ENCODE measurements at places on chromosomes 13 and 19.

DNA sequence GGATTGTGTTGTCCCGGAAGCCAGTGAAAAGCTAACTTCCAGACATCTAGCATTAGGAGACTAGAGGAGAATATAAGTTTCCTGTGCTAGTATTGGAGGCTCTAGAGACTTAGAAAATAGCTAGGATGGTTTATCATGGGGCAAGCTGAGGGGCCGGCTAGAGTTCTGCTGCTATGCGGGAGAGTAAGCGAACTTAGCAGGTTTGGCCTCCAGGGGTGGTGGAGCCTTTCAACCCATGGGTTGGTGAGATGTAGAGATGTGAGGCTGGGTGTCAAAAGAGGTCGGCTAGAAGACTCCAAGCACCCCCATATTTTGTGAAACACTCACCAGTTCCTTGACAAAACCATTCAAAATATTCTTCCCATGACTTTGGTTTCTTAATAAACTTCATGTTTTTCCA is 4.4 kb downstream of the SULT2A1 start:
- DNase-seq, result no peak

DNA sequence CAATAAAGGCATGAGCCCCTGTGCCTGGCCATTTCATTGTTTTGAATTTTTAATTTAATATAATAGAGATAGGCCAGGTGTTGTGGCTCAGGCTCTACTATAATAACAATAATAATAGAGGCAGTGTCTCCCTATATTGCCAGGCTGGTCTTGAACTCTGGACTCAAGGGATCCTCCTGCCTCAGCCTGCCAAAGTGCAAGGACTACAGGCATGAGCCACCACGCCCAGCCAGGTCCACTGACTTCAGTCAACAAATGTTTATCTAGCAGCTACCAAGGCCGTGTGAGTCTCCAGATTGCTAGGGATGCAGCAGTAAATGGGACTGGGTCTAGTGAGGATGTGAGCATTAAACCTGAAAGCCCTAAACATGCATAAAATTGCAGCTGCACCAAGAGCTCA is 13.8 kb upstream of the ILF3 start:
- no peak for DNase-seq

GRCh38 chr13:77543711-77544110 is 8.2 kb downstream of the SCEL start:
- DNase-seq, result no peak

GRCh38 chr13:88294368-88294767 is 623.2 kb downstream of the SLITRK5 start:
- no peak for DNase-seq

DNA sequence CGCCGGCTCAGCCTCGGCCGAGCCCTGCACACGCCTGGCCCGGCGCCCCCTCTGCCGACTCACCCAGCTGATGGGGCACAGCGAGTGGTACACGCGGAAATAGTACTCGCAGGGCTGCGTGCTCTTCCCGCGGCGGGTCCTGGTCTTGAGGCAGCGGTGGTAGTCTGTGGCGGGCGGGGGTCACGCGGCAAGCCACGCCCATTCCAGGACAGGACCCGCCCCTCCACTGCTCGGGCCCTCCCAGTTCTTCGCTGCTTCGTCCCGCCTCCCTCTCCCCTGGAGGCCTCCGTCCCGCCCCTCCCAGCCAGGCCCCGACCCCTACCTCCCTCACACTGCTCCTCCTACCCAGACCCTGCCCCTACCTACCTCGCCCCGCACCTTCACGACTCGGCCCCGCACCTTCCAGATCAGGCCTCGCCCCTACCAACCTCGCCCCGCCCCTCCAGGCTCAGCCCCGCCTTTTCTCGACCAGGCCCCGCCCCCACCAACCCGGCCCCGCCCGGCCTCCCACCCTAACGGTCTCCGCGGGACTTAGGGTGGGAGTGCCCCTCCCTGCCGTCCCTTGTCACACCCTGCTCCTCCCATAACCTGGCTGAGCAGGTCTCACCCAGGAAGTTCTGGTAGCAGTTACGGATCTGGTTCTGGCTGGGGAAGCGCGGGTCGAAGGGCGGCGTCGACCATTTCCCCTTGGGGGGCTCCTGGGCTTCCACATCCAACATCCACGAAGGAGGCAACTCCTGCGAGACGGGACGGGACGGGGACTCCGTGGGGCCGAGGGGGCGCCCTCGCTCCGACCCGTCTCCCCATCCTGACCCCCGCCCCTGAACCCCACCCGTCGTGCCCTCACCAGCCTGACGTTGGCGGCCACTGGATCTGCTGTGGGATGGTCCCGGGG is 469 bp downstream of the COX6B2 start:
- DNase-seq, result peak; percentile 47

- peak; percentile 59 for DNase-seq
Measured at GRCh38 chr19:18128044-18128443, 24.9 kb upstream of the PIK3R2 start.

DNA sequence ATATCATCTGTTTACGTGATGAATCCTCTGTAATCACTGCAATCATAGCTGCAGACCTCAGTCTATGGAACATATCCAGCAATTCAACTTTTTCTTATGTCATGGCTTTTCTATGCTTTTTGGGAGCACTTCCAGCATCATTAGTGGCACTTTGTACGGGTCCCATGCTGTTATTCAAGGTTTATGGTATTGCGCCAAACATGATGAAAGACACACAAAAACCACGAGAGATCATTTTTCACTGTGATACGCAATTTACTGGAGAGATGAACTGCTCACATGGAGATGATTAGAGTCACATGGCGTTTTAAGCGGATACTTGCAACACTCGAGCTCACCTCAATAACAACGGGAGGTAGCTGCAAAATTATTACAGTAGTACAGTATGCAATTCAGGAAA is 2101.7 kb upstream of the PCDH20 start:
- peak; percentile 13 for DNase-seq

DNA sequence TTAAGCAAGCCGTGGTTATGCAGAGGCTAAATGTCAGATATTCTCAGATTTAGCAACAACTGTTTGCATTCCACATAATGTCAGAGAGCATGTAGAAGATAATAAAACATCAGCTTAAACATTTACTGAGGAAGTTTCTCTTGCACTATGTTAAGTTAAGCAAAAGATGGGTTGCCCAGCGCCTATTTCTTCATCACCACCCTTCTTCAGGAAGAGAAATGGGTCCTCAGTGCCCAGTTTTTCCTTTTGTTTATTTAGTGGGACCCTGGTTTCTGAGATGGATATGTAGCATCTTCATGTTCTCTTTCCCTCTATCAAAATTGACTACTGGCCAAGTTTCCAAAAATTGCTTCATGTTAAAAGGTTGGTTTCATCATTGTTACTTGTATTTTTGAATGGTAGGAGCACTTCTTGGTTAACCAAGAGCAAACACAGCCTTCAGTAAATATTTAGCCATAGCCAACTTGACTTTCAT is 356.8 kb downstream of the RFC3 start:
- no peak for DNase-seq

GRCh38 chr19:48842789-48843162 is 6.5 kb upstream of the HSD17B14 start:
- peak; percentile 58 for DNase-seq

DNA sequence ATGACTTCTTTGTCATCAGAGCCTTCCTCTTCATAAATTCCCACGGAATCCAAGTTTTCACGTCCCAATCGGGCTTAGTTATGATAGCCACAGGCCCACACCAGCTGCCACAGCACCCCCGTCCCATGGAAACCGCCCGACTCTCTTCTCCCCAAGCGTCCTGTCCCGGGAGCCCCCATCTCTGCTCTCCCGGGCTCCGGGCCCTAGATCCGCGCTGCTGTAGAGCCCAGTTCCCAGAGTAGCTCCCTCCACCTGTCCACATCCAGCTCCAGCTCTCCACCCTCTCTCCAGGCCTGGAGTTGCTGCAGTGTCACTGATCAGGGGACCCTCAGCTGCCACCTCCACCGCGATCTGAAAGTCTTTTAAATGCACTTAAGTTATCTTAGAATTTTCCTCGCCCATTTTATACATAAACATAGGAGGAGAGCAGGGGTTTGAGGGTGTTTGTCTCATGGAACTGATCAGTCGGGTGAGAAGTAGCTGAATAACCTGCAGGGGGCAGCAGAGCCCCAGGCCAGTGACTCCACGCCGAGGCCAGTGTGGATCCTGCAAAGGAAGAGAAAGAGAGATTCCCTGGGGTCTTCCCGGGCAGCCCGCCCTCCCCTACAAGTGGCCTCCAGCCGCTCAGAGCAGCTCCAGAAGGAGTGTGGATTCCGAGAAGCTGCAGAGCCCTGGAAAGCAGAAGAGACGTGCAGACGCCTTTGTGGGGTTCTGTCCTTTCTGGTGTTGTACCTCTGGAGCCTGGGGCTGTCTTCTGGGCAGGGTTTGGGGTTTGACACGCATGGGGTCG is 1.1 kb upstream of the ZNF763 start:
- peak; percentile 65 for DNase-seq

GRCh38 chr19:33390908-33391630 is 17.6 kb downstream of the CEBPG start:
- no peak for DNase-seq

DNA sequence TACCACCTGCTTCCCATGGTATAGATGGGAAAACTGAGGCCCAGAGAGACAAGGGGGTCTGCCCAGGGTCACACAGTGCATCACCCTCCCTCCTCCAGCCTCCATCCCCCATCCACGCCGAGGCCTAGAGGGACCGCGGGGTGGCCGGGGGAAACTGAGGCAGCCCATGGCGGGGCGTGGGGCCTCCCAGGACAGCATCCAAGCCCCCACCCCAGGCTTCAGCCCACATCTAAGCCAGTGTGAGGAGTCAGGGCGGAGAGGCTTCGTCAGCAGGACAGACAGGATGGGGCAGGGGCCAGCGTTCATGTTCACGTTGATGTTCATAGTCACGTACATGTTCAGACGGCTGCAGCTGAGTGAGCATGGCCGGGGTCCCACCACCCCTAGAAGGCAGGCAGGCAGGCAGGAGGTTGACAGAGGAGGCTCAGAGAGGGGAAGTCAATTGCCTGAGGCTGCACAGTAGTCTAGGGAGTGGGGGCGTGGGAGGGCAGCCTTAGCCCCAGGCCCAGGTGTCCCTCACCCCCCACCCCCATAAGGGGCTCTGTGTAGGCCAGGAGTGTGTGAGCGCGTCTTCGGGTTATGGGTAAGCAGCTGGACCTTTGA is 23.3 kb downstream of the SMIM24 start:
- DNase-seq, result no peak

- peak; percentile 51 for DNase-seq
Measured at GRCh38 chr13:109384491-109385241, 401.7 kb downstream of the IRS2 start.

DNA sequence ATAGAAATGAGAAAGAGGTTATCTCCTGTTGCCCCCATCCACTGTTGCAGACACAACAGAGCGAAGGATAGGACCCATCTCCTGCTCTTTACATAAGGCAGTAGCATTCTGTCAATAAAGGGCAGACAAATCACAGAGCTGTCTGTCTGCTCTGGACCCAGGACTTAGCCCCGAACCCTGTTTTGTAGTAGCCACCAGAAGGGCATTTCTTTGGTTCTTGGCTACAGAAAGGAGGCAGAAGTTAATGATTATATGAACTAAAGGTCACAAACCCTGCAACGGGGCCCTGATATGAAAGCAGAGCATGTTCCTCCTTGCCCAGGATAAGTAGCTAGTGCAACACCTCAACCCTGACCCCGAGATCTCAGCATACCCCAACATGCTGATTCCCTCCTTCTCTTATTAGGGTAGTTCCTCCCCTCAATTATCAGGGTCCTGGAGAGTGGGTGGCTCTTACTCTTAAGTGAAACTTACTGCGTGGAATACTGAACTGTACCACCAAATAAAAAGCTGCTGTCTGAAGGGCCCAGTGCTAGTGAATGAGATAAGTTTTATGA is 680.4 kb upstream of the SPRY2 start:
- DNase-seq, result no peak

DNA sequence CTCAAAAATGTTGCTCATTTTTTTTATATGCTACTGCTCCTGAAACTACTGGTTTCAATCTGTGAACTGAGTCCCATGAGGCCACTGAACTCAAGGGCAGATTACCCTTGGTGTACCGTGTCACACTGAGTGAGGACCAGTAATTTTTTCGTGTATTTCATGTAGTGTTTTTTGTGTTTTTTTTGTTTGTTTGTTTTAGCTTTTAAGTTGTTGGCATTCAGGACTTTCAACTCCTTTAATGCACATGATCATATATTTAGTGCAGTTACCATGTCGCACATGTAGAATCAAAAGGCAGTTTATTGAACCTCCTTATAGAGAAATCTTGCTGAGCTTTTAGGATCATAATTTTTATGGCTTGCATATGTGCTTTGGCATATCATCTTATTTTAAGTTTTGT is 58.0 kb downstream of the TPT1 start:
- no peak for DNase-seq

GRCh38 chr13:106916329-106916976 is 348.5 kb upstream of the ARGLU1 start:
- DNase-seq, result no peak

DNA sequence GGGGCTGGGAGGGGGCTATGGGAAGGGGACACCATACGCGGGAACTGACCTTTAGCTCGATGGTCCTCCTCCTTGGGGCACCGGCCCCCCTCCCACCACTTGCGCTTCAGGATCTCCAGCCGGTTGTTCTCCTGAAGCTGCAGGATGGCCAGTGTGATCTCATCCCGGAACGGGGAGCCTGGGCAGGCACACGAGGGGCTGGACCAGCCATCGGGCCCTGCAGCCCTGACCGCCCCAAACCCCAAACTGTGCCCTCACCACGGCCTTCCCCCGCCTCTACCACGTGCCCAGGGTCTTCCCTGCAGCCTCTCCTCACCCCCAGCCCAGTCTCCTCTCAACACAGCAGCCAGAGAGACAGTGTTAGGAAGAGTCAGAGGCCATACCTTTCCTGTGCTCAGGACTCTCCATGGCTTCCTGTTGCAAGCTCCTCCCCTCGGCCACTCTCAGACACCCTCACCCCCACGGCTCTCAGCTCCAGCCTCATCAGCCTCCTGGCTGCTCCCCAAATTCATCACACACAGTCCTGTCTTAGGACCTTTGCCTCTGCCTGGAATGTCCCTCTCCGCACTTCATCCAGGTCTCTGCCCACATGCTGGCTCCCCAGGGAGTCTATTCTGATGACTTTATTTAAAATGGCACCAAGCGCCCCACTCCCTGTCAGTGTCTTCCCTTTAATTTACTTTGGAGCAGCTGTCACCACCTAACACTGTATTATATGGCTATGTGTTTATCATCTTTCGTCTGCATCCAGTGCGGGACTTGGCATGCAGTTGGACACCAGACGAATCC is 9.7 kb upstream of the ATP1A3 start:
- no peak for DNase-seq

- DNase-seq, result no peak
Measured at GRCh38 chr13:25204863-25205262, 32.8 kb upstream of the AMER2 start.

DNA sequence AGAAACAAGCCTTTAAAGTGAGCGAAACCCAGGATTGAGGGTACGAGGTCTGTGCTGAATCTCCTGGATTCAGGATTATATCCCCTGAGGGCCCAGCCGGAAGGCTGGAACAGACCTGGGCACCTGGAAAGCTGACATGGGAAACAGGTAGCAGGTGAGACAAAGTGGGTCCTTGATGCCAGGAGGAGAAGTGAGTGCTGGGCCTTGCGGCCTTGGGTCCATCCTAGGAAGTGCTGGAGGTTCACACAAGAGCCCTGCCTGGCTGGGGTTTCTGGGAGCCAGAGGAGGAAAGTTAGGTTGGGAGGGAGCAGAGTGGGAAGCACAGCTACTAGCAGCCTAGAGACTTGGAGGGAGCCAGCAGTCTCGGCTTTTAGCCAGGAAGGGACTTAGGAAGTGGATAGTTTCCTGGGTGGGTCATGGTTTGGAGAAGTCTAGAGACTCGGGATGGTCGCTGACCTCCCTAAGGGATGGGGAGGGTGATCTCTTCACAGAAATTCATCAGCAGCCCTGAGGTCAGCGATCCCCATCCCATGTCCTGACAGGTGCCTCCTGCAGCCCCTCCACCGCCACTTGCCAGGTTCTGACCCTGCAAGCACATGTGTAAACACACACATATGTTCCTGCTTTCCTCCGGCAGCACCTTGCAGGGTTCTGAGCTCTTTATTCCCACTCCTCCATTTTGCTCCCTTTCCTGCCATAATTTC is 29.4 kb upstream of the ZNF492 start:
- DNase-seq, result no peak

Data from RPMI7951 (cell line).